ENCODE measurements at places on chromosomes 5 and 9.

- DNase-seq: no peak
Observed at GRCh38 chr5:134539732-134540131, 14.3 kb downstream of the JADE2 start.

DNA sequence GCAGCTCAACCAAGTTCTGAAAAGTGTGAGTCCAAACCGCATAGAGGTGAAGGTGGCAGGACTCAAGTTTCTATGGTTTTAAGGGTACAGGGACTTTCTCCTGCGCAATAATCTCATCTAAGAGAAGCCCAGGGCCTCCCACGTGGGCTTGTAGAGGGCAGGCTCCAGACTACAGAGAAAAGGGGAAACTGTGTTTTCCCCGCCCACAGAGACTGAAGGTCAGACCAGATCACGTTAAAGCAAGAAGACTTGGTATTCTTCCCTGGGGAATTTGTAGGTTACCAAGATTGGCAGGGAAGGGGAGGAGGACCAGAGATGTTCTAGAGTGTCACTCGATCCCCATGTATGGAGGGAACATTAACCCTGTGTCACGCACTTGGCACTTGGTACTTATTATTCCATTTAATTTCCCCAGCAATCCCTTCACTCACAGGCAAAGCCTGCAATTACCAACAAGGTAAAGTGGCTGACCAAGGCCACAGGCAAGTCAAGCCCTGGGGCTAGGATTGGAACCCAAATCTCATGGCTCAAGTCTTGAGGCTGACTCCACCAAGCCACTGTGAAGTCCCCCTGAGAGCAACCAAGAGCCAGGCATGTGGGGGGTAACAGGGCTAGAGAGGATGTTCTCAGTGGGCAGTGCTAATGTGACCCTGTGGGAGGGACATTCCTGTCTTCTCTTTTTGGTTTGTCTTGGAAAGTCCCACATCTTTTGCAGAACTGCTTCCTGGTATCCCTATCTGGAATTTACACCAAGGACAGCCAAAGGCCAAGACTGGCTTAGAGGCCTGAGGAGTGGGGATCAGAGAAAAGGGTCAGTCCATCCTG, 18.3 kb upstream of the NEK6 start:
- no peak for DNase-seq

DNA sequence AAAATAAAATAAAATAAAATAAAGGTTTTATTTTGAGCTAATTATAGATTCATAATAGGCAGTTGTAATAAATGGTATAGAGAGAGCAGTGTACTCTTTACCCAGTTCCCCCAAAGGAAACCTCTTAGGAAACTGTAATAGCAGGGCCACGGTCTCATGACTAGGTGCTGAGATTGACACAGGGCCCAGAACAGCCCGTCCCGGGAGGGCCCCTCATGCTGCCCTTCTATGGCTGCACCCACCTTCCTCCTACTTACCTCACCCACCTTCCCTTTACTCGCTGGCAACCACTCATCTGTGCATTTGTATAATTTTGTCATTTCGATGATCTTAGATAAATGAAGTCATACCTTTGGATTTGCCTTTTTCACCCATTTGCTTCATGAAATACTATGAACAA, 16.1 kb downstream of the CACNA1B start:
- DNase-seq: no peak

DNA sequence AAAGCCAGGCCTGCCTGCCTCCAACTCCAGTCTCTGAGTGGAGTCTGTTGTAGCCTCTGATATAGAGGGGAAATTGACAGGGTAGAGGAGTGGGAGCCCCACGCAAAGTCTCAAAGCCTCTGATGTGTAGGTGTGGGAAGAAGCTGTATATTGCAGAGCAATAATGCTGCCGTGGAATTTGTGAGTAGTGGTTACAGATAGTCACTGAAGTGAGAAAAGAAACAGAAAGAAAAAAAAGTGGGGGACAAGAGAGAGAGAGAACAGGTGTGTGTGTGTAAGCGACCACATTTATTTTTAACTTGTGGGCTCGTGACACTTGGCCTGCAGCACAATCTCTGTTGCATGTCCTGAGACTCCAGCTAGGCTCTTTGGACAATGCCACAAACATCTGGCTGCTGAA, 227.8 kb downstream of the NSG2 start:
- no peak for DNase-seq

GRCh38 chr5:178365501-178366440, 133.2 kb upstream of the PHYKPL start:
- no peak for DNase-seq

- peak; percentile 15 for DNase-seq
Observed at GRCh38 chr5:75681125-75681830, 36.0 kb downstream of the POC5 start.

DNA sequence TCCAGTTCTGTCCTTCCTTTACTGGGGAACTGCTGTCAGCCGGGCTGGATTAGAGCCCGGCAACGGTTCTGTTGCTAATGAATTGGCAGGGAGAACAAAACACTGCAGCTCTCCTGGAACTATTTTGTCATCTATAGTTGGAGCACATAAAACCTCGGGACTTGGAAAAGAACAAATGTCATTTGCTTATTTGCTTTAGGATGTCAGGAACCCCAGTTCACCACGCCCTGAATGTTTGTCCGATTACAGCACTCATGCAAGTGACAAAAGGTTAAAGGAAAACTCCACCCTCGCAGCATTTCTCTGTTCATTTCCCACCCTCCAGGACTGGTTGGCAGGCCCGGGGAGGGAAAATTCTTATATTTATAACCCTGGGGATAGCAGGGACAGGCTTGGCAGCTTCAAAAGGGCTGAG, 66.4 kb upstream of the PLPP1 start:
- no peak for DNase-seq

Data from HEK293T (cell line).